ENCODE measurements at places on chromosomes 2 and 18.
A peak's percentile ranks its signal among the peaks of the same experiment; 100 is the strongest.

DNA sequence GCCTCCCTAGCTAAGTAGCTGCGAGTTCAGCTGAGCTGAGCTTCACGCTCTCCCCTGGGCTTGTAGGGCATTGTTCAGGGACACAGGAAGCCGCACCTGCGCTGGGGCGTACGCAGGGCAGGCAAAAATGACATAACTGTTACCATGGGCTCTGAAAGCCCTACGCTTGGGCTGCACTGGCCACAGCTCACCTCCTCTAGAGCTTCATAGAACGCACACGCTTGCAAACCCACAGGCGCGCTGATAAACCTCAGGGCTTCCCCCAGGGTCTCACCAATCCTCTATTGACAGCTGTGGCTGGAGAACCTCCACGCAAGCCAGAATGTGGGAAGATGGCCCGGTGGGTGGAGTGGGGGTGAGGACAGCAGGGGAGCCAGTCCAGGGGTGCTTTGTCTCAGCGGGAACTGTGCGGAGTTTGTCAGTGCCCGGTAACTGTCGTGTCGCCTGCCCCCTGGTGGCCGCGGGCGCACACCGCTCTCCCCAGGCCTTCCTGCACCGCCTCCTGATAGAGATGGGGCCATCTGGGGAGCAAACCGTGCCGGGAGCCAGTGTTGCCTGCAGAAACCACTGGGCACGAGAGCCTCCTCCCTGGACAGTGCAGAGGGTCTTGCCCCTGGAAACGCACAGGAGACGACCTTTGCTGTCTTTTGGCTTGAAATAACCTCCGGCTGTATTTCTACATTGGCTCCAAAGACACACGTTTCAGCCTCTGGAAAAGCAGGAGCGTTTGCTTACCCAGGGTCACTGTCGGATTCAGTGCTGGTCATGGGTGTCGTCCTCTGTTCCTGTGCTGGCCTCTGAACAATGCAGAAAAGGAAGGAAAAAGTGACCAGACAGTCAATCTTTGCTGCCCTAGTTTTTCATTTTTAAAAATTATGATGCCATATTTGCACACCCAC lies 17.0 kb upstream of the CIDEA start:
- no peak for DNase-seq

DNA sequence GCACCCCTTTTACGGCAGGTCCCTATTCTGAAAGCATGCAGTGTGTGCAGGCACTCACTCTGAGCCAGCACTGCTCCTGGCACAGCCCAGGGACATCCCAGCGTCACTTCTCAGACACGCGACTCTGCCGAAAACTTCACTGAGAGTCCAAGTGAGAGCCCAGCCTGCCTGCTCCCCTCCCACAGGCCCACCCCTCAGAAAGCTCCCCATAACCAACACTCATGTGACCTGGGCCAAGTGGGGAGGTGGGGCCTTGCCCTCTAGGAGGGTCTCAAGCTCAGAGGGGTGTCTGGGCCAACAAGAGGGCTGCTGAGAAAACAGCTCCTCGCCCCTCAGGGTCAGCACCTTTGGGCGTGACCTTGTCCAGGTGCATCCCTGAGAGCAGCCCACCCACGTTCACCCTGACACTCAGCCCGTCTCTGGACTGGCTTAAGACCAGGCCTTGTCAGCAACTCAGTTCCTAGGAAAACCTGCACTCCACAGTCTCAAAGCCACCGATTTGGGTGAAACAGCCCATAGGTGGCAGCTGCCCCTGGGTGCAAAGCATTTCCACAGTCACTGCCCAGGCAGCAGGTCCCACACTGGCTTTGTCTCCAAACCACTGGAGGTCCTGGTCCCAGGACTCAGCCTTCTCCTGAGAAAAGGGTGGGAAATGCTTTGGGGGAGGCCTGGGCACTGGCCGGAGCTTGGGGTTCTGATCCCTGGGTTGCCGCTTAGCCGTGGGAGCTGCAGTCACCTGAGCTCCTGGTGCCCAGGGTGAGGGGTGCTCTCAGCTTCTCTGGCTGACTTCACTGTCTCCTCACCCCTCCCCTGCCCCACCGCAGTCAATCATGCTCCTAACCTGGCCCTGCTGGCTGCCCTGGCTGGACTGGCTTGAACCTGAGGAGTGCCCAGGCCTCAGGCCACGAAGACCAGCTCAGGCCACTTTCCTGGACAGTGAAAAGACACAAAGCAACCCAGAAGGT lies 209.6 kb downstream of the HDAC4 start:
- no peak for DNase-seq

- DNase-seq: peak; percentile 37
These were observed 858.7 kb upstream of the ACVR2A start for GRCh38 chr2:146986161-146986560.

- no peak for DNase-seq
These were observed 2132.8 kb upstream of the CELF4 start for GRCh38 chr18:39698436-39698835.

- no peak for DNase-seq
These were observed 176.8 kb downstream of the ARL4C start for GRCh38 chr2:234320066-234320465.

DNA sequence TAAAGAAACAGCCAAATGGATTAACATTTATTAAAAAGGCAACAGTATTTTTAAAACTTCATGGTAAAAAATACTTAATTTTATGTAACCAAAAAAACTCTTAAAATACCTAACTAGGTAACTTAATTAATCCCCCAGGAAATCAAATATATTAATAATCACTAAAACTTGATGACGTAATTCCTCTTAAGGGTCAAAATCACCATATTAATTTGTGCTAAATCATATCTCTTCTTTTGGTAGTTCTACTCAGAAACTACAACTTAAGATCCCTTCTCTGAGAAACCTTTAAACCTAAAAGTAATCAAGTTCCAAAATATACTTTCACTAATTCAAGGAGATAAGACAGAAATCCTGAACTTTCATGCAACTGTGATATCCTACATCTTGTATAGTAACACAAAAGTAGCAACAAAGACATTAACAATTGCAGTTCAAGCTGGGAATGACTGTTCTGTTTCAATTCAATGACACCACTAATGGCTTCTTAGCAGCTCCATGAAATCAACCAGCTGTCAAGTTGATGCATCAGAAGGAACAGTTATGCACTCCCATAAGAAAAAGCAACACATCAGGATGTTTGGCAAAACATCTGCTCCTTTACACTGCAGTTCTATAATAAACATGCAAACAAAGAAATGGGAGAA lies 4.0 kb downstream of the BAZ2B start:
- no peak for DNase-seq

DNA sequence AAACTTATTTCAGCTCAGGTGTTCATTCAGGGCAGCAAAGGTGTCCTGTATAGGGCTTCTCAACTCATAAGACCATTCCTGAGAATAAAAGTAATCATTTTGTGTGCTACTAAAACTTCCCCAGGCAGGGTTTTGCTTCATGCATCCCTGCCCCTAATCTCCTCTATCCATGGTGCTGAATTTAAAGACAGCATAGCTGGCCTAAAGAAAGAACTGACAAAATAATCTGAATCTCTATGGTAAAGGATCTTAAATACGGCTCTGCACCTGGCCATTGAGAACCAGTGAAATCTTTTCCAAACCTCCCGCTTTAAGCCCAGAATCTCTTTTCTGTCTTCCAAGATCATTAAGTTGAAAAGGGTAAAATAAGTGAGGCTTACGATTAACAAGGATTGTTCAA lies 292.1 kb upstream of the KLHL29 start:
- DNase-seq: no peak

DNA sequence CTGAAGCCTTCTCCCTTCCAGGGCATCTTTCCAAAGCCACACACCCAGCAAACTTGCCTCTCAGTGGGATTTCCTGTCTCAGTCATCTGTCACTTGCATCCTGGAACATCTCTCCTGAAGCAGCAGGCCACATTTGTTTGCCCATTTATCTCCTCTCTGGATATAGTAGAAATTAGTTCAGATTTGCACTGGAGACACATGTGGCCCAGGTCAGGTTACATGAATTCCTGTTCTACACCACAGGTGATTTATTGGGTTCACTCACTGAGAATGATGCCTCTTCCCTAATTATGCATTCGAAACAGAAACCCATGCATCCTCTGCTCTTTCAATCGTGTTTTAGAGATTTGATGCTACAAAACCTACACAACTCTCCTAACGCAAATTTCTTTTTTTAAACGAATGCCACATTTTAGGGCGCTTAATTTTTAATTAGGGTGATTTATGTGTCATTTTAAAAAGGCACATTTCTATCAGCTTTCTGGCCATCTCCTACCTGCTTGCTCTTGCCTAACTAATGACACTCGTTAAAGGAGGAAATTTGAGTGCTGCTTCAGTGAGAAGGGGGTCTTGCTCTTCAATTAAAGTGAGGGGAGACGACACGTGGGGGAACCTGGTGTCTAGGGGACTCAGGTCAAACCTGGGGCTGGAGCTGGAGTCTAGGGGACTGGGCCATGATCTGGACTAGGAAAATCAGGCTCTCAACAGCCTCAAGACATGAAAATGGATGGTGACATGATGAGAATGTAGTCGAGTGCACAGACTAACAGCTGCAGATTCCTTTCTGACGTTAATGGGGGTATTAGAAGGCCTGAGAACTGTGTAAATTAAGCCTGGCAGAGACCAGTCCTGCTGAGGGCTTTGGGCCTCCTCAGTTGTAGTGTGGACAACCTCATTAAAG lies 221.4 kb downstream of the CLIP4 start:
- DNase-seq: no peak

GRCh38 chr2:6780765-6781274 lies 84.9 kb downstream of the CMPK2 start:
- DNase-seq: no peak

GRCh38 chr2:241002275-241003046 lies 4.0 kb downstream of the SNED1 start:
- DNase-seq: no peak

DNA sequence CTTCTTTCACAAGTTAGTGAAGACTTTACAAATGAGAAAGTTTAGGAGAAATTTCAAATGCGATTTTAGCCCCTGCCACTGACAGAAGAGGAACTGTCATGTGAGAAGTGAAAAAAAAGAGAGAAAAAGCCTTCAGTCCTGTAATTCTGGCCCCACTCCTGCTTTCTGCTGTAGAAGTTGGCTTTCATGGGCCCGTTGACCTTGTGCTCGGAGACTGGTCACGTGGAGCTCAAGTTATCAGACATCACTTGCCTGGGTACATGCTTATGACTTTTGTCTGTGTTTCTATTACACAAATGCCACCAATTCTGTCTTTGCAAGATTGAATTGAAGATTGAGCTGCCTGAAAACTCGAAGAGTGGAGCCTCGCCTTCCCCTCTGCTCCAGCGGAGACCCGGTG lies 749.9 kb downstream of the BCL11A start:
- DNase-seq: no peak

DNA sequence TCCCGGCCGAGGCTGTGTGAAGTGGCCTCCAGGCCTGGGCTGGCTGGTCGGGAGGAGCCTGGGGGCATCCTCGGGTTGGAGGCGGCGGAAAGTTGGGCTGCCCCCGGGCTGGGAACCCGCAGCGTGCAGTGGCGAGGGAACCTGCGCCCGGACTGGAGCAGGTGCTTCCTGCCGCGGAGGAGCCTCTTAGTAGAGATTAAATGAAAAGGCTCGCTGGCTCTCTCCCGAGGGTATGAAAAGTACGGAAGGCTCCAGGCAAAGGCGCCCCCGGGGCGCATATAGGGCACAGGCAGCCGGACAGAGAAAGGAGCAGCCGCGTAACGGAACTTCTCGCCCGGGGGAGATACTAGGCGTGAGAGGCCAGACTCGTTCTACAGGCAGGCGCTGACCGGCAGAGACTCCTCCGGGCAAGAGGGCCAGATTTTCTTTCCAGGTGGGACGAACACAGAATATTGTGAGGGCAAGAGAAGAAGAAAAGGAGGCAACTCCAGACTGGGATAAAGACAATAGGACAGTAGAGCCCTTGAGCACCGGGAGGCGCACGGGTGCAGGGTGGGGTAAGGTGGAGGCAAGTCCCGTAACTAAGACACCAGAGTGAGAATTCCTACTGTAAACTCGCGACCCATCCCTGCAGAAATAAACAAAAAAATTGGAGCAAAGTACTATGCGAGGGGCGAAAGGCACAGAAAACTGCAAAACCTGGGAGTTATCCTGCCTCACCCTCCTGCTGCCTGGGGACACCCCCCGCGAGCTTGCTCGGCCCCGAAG lies 816 bp downstream of the CDH2 start:
- no peak for DNase-seq

- no peak for DNase-seq
These were observed 823 bp upstream of the GORASP2 start for GRCh38 chr2:170928036-170928823.

DNA sequence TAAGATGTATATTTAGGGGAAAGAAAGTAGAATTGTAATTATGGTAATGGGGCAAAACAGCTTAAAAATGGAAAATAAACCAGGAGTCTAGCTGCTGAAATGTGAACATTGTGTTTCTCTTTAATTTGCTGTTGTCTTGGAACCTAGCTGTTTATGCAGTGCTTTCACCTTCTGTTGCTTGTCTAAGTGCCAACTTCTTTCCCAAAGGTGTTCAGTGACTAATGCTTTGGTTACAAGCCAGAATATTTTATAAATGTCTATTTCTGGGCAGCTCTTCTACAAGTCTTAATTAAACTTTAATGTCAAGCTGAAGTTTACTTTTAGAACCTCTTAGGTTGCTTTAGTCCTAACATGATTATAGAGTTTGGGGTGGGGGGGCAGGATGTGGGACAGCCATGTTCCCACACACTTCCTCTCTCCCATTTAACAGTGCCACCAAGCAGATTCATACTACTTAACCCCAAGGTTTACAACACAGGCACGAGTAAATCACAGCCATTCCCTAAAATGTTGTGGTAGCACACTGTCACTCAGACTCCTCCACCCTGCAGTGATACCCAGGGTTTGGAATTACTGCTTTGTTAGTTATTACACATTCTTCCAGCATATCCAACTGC lies 60.6 kb downstream of the ITGA4 start:
- DNase-seq: no peak

GRCh38 chr2:43142921-43143438 lies 83.4 kb downstream of the ZFP36L2 start:
- no peak for DNase-seq

- no peak for DNase-seq
These were observed 8.3 kb upstream of the ARHGEF4 start for GRCh38 chr2:130828461-130828860.

DNA sequence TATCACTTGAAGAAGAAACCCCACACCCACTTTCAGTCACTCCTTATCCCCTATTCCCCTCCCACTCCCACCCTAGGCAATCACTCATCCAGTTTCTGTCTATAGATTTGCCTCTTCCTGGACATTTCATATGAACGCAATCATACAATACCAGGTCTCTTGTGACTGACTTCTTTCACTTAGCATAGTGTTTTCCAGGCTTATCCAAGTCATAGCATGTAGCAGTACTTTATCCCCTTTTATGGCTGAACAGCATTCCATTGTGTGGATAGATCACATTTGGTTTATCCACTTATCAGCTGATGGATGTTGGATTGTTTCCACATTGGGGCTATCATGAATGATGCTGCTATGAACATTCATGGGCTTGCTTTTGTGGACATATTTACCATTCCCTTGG lies 6.6 kb downstream of the CFAP221 start:
- DNase-seq: no peak
